IMR-90 (cell line): ENCODE measurements at places on chromosomes 1 and 21.

- DNase-seq, result no peak
These were observed 12.4 kb upstream of the RGS1 start for GRCh38 chr1:192563129-192563528.

GRCh38 chr1:219120624-219121544, 52.8 kb upstream of the LYPLAL1 start:
- peak; percentile 91 for DNase-seq

DNA sequence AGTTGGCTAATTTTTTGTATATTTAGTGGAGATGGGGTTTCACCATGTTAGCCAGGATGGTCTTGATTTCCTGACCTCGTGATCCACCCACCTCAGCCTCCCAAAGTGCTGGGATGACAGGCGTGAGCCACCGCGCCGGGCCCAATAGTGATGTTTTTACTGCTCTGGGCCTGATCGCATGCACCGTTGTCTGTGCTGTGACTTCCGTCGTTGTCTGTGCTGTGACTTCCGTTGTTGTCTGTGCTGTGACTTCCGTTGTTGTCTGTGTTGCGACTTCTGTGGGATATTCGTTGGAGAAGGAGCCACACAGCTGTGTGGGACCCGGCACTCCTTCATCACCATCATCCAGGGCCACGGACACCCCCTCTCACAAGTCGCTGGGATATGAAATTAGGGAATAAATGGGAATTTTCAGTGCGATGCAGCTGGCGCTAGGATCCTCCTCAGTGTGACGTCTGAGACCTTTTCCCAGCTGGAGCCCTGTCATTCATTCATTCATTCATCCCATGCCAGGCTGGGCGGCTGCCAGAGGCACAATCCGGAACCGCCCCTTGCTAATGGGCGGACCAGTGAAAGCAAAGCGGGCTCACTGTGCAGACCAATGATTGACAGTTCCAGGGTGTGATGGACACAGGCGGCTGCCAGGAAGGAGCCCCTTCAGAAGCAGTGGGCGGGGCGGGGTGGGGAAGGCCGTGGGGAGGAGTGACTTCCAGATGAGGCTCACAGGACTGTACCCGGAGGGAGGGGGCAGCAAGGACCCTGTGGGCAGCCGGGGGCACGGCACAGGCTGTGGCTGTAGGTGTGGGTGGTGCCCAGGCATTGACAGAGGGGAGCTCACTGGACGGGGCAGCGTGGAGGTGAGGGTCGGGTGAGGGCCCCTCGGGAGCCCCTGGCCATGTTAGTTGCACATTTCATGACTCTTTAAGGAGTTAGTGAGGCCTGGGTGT, 48.9 kb downstream of the PRKCZ start:
- DNase-seq, result no peak

DNA sequence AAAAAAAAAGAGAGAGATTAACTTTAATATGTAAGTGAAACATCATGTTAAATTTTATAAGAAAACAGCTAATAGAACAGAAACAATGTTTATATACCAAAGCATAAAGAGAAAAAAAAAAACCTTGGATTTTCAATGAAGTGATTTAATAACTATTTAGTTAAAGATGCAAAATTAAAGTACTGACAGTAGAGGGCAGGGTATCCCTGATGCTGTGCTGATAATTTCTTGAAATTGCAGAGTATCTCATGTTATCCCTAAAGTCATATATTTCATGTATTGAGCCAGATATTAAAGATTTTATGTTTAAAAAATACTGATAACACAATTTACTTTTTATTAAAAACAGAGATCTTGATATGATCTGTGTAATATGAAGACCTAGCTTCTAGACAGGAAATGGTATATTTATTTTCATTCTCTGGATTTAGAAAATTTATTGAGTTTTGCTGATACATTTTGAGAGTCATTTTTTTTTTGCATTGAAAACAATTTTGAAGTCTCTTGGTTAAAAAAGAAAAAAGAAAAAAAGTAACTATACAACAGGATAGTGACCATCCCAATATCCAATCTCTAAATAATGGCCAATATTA, 273.2 kb downstream of the USP25 start:
- DNase-seq, result peak; percentile 51

- no peak for DNase-seq
These were observed 203.2 kb downstream of the SDCCAG8 start for GRCh38 chr1:243459059-243459458.

DNA sequence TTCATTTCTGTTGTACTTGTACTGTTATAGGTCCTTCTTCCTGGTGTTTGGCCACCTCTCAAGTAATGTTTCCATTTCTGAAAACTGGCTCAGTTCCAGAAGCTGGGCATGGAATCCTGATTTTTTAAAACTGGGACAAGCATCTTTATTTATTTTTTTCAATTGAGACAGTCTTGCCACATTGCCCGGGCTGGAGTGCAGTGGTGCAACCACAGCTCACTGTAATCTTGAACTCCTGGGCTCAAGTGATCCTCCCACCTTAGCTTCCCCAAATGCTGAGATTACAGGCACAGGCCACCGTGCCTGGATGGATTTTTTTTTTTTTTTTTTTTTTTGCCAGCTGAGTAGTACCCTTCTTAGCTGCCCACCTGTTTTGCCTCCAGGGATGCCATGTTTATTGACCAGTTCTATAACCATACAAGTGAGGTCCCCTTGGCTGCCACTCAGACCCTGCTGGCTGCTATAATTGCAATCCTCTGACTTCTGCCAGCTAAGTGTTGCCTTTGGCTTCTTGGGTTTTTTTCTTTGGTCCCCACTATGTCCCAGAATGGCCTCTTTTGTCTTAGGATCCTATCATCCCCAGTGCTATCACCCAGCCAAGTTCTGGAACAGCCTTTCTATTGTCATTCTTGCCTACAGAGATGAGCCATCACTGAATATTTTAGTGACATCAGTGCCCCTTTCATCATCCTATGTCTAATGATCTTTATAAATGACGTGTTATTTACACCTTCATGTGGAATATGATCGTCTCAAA, 3.9 kb upstream of the DIP2A start:
- no peak for DNase-seq
